ENCODE measurements at places on chromosomes 7 and 10. TPM values are rescaled to one million over a fixed set of nuclear protein-coding genes. Genes with fewer than 3 reads are reported as not detected.

The CNPY1 gene
- not detected for total RNA-seq

The FAM24B gene
- total RNA-seq = not detected

The HOXA1 gene
- total RNA-seq = 13.7 TPM

DNA sequence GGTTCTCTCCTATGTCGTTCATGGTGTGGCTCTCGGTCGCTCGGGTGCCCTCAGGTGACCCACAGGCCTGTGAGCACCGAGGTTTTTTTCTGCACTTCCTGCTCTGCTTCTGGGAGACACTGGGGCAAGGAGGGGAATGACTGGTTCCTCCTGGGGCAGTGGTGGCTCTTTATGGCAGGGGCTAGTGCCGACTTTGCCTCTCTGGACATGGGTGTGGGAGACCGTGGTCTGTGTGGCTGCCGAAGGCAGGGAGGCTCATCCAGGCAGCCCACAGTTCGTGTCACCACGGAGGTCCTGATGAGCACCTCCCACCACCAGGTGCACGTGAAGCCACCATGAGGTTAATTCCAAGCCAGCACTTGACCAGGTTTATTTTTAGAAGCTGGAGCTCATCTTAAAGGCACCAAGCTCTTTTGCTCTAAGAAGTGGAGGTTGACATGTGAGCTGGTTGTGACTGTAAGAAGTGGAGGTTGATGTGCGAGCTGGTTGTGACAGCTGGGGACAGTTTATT, 24.7 kb upstream of the DPYSL4 start:
- DNase-seq = no peak

The IDI2 gene
- total RNA-seq = not detected

The AMPH gene
- 2.0 TPM for total RNA-seq

- DNase-seq = no peak
These were observed 42.0 kb downstream of the PRPS1L1 start for GRCh38 chr7:17985473-17986239.

The FIS1 gene
- 137 TPM for total RNA-seq

The DYNC1I1 gene
- total RNA-seq = 4.4 TPM

- DNase-seq = no peak
These were observed 2.1 kb upstream of the KAT6B start for GRCh38 chr10:74824184-74824899.

DNA sequence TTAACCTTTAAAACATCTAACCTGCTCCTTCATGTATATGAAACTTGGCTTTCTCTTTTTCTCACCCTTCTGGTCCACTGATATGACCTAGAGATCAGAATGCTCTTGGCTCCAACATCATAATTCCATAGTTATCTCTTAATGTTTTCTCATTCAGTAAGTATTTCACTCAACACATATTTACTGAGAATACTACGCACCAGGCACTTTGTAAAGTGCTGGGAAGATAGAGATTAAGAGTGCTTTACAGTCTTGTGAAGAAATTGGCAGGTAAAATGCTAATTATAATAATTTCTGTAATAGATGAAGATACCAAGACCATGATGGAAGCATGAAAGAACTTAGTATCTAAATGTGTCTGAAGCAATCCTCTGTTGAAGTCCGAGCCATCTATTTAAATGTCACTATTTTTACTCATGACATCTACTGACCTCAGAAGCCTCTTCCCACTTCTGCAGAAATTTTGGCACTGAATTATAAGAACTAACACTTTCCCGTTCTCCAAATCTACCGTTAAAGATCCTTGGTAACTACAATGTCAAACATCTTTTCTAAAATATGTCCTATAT, 116.2 kb downstream of the HBP1 start:
- no peak for DNase-seq

DNA sequence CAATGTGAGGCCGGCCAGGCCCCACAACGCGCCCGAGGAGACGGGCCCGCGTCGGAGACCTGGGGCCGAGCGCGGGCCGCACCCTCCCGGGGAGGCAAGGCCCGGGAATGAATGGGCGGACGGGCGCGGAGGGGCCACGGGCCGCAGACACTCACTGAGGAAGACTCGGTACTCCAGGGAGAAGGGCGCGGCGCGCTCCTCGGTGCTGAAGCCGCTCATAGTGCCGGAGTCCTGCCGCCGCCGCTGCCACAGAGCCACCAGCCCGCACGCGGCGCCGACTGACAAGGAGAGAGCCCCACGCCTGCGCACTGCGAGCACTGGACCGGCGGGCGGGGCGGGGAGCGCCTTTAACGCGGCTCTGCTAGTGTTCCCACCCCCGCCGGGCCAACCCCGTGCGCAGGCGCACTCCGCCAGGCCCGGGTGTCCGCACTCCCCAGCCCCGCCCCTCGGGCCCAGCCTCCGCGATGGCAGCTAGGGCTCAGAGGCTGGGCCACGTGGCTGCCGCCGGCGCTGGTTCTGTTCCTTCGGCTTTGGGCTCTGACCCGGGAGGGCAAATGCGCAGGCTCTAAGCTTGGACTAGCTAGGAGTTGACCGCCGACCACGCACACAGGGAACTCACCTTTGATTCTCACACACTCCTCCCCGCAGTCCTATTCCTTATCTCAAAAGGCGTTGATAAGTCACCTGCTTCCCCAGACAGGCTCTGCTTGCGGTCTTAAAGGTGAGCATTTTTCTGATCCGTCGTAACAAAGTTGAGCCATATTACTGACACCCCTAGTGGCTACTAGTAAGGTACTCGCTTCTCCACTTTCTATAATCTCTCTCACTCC, at the start of gene PPA1:
TSS of gene PPA1 (minus strand) at position 321 of the 830 bp plus-strand sequence. CDS start at position 219, 102 bp downstream.
- DNase-seq = peak; percentile 99

- DNase-seq = no peak
These were observed 38.6 kb upstream of the NCAPG2 start for GRCh38 chr7:158743219-158743618.

The SPDYE1 gene
- total RNA-seq = not detected
